Kidney (tissue), 22 donors: ENCODE measurements at places on chromosomes 13 and 19. TPM values are rescaled to one million over a fixed set of nuclear protein-coding genes. Genes with fewer than 3 reads are reported as not detected.

Gene BST2
- 89.6 TPM for total RNA-seq

DNA sequence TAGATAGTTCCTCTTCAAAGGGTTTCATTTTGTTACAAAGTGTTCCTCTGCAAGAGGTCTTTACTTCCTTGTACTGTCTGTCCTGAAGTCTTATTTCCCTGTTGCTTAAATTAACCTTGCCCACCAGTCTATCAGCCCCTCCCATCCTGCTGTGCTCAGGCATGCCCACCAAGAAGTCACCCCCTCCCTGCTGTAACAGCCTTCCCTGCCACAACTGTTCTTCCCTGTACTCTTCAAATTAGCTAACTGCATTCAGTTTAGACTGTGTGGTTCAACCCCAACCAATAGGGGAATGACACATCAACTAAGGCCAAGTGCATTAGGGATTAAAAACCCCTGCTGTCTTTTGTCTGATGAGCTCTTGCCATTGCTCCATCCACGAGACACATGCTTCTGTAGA lies 34.4 kb upstream of the ZNF562 start:
- no peaks in the 10 kb centered on the region for H3K27me3 ChIP-seq
- no peak for DNase-seq
- H3K36me3 ChIP-seq = no peaks in the 10 kb centered on the region
- H3K4me1 ChIP-seq = no peaks in the 10 kb centered on the region

DNA sequence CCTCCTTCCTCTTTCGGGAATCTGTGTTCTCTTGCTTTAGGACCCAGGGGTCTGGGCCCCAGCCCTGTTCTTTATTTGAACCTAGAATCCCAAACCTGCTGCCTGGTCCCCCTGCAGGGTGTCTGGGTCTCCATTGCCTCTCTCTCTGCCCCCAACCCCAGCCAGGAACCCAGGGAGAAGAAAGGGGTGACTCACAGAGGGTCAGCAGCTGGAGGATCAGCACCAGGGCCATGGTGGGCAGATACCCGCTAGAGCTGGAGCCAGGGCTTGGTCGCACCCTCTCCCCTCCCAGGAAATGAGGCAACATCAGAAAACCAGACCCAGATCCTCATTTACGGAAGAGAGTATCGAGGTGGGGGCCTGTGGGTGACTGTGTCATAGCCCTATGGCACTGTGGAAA lies at the start of gene OSCAR:
OSCAR (minus strand) TSS at position 243 of the 400 bp plus-strand sequence; CDS start at position 232, 11 bp downstream.
- no peak within 1 kb of the TSS for H3K4me3 ChIP-seq
- no peaks in the 10 kb centered on the region for H3K4me1 ChIP-seq
- H3K36me3 ChIP-seq = no peaks in the 10 kb centered on the region
- H3K27me3 ChIP-seq = no peaks in the 10 kb centered on the region
- no peak for DNase-seq

Gene ZNF730
- total RNA-seq = 0.60 TPM

DNA sequence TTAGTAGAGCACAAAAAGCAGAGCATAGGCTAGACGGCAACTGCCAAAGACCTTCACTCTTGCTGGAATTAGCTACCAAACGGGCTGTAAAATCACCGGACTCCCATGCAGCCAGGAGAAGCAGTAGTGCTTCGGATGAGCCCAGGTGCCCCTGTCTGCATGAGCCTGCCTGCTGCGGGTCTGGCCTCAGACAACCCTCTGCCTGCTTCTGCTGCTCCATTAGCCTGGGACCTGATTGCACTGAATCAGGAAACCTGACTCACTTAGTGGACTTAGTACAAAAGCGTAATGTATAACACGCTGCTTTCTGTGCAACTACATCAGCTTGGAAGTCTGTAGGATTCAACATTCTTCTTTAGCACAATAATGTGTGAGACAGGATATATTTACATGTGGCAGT lies 170.0 kb downstream of the LMO7 start:
- H3K4me1 ChIP-seq = no peaks in the 10 kb centered on the region
- no peaks in the 10 kb centered on the region for H3K36me3 ChIP-seq
- no peaks in the 10 kb centered on the region for H3K27me3 ChIP-seq
- no peak overlapping the region for H3K27ac ChIP-seq
- DNase-seq = no peak

GRCh38 chr13:100674572-100674871 lies at the start of gene TMTC4:
Gene TMTC4 (minus strand): TSS chr13:100674795. CDS start chr13:100670362, 4,433 bp downstream.
- H3K36me3 ChIP-seq = no peaks in the 10 kb centered on the region
- no peak for DNase-seq
- peak within 1 kb of the TSS; percentile 83 for H3K4me3 ChIP-seq
- H3K27me3 ChIP-seq = no peaks in the 10 kb centered on the region

Gene MYO1F
- total RNA-seq = 35.8 TPM

- H3K36me3 ChIP-seq = no peaks in the 10 kb centered on the region
- H3K27ac ChIP-seq = no peak overlapping the region
- H3K27me3 ChIP-seq = no peaks in the 10 kb centered on the region
Observed at GRCh38 chr13:99176309-99177276, 24.1 kb upstream of the UBAC2 start.

Gene ZNF845
- total RNA-seq = 9.2 TPM

DNA sequence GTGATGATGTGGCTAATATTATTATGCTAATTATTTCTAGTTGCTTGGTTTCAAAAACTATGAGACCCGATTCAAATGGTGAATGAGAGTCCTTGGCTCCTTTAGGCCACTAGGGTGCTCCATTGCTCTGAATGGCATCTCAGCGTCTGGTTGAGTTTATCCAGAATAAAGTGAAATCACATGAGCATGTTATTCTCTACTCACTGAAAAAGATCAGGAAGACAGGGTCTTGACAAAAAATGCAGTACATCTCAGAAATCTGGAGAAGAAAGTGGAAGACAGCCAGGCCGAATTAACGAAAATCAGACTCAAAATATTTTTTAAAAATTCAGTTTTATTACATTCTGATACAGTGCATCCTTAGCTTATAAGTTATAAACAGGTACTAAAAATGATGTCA lies 516.2 kb downstream of the MYO16 start:
- H3K4me1 ChIP-seq = no peaks in the 10 kb centered on the region
- H3K4me3 ChIP-seq = no peak overlapping the region
- no peaks in the 10 kb centered on the region for H3K36me3 ChIP-seq
- no peak overlapping the region for H3K27ac ChIP-seq

DNA sequence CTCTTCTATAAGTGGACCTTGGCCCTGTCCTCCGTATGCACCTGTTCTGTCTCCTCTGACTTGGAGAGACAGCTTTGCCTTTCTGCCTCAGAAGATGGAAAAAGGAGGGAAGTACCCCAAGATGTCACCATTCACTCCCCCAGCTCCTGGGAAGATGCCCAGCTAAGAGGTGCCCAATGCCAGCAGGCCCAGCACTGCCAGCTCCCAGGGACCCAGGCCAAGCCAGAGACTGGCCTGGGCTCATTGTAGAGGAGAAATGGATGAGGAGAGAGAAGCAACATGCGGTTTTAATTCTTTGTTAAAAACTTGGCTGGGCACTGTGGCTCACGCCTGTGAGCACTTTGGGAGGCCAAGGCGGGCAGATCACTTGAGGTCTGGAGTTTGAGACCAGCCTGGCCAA lies 111.5 kb upstream of the ZNF507 start:
- no peak for DNase-seq
- no peak overlapping the region for H3K4me3 ChIP-seq
- H3K27ac ChIP-seq = no peak overlapping the region
- H3K27me3 ChIP-seq = no peaks in the 10 kb centered on the region
- no peaks in the 10 kb centered on the region for H3K36me3 ChIP-seq

Gene DLEU7
- total RNA-seq = 0.28 TPM

GRCh38 chr13:48682436-48682835 lies 28.7 kb downstream of the CYSLTR2 start:
- H3K27me3 ChIP-seq = no peaks in the 10 kb centered on the region
- DNase-seq = no peak
- peaks cover 2% of the 10 kb centered on the region for H3K4me1 ChIP-seq

Gene LAIR1
- total RNA-seq = 41.9 TPM

- H3K4me1 ChIP-seq = no peaks in the 10 kb centered on the region
- no peak for DNase-seq
- no peaks in the 10 kb centered on the region for H3K36me3 ChIP-seq
- H3K27ac ChIP-seq = no peak overlapping the region
- H3K4me3 ChIP-seq = no peak overlapping the region
Observed at GRCh38 chr13:111850458-111850857, 216.5 kb upstream of the SOX1 start.

- peak overlapping the region; percentile 66 for H3K4me3 ChIP-seq
- peaks cover 2% of the 10 kb centered on the region for H3K36me3 ChIP-seq
- peak; percentile 85 for DNase-seq
- no peaks in the 10 kb centered on the region for H3K27me3 ChIP-seq
- H3K4me1 ChIP-seq = peaks cover 3% of the 10 kb centered on the region
Observed at GRCh38 chr19:18204394-18205199, 755 bp upstream of the RAB3A start.

- H3K4me3 ChIP-seq = no peak overlapping the region
- DNase-seq = no peak
- H3K27ac ChIP-seq = no peak overlapping the region
- no peaks in the 10 kb centered on the region for H3K36me3 ChIP-seq
Observed at GRCh38 chr19:35304036-35304435, 12.1 kb downstream of the MAG start.

- H3K27me3 ChIP-seq = no peaks in the 10 kb centered on the region
- H3K4me3 ChIP-seq = no peak overlapping the region
- DNase-seq = peak; percentile 86
Observed at GRCh38 chr19:47729468-47729798, 15.9 kb upstream of the NOP53 start.

Gene PEAK3
- total RNA-seq = 2.1 TPM

- H3K36me3 ChIP-seq = no peaks in the 10 kb centered on the region
- H3K27me3 ChIP-seq = no peaks in the 10 kb centered on the region
- no peak overlapping the region for H3K4me3 ChIP-seq
- DNase-seq = no peak
- no peak overlapping the region for H3K27ac ChIP-seq
Observed at GRCh38 chr13:50255639-50256038, 240.4 kb downstream of the KCNRG start.

DNA sequence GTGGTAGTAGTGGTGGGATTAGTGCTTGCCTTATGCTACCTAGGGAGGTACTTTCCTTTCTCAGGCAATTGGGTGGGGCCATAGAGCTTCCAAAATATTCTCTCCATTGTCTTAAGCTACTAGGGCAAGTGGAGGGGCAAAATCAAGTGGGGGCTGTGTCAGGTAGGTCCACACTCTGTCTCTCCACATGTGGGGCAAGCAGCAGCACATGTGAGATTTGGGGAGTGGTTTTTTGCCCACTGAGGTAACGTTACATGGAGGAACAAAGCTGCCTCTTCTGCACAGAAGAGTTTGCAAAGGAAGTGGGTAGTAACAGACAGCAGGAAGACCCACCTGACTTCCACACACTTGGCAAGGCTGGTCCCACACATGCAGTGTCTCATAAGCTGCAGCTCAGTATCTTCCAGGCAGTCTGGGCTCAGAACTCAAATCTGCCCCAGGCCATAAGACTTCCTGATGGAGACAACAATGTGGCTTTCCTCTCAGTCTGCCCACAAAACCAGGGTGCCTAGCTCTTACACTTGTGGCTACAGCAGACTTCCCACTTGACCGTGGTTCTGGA lies 1581.5 kb upstream of the PCDH20 start:
- H3K27me3 ChIP-seq = no peaks in the 10 kb centered on the region
- H3K27ac ChIP-seq = no peak overlapping the region
- H3K4me3 ChIP-seq = no peak overlapping the region
- H3K36me3 ChIP-seq = no peaks in the 10 kb centered on the region
- no peak for DNase-seq

Gene KIRREL2
- not detected for total RNA-seq

Gene TMPRSS9
- total RNA-seq = not detected

Gene SLC10A2
- 0.19 TPM for total RNA-seq

DNA sequence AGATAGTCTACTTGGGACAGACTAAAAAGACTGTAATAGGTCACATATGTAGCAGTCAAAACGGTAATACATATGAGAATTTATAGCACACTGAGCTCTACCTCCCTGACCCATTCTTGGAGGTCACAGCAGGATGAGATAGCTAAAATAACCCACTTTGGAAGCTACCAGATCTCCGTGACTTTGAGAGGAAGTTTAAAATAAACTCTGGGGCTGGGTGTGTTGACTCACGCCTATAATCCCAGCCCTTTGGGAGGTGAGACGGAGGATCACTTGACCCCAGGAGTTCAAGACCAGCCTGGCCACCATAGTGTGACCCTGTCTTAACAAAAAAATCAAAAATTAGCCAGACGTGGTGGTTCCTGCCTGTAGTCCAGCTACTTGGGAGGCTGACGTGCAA lies 45.3 kb downstream of the DHRS12 start:
- H3K4me1 ChIP-seq = peaks cover 3% of the 10 kb centered on the region
- H3K4me3 ChIP-seq = no peak overlapping the region
- DNase-seq = no peak
- H3K27ac ChIP-seq = no peak overlapping the region
- H3K27me3 ChIP-seq = no peaks in the 10 kb centered on the region
- no peaks in the 10 kb centered on the region for H3K36me3 ChIP-seq

- H3K27me3 ChIP-seq = no peaks in the 10 kb centered on the region
- no peak for DNase-seq
- H3K4me1 ChIP-seq = no peaks in the 10 kb centered on the region
- H3K4me3 ChIP-seq = no peak overlapping the region
- H3K36me3 ChIP-seq = no peaks in the 10 kb centered on the region
Observed at GRCh38 chr19:43681821-43682220, 11.9 kb upstream of the PLAUR start.

Gene BEST2
- not detected for total RNA-seq

GRCh38 chr13:95809429-95809828 lies 132.5 kb downstream of the DNAJC3 start:
- H3K4me1 ChIP-seq = no peaks in the 10 kb centered on the region
- H3K4me3 ChIP-seq = no peak overlapping the region
- no peaks in the 10 kb centered on the region for H3K36me3 ChIP-seq
- no peak for DNase-seq

Gene SLC6A16
- total RNA-seq = 3.7 TPM

- H3K4me1 ChIP-seq = no peaks in the 10 kb centered on the region
- no peaks in the 10 kb centered on the region for H3K27me3 ChIP-seq
- DNase-seq = no peak
- no peak overlapping the region for H3K4me3 ChIP-seq
- H3K27ac ChIP-seq = no peak overlapping the region
Observed at GRCh38 chr13:29905845-29906244, 55.4 kb upstream of the UBL3 start.

Gene S1PR2
- total RNA-seq = 6.3 TPM

- no peaks in the 10 kb centered on the region for H3K27me3 ChIP-seq
- H3K4me3 ChIP-seq = no peak overlapping the region
- H3K4me1 ChIP-seq = peaks cover 2% of the 10 kb centered on the region
- DNase-seq = no peak
- H3K27ac ChIP-seq = no peak overlapping the region
Observed at GRCh38 chr13:43036351-43037250, 13.2 kb downstream of the DNAJC15 start.

- H3K4me3 ChIP-seq = no peak overlapping the region
- H3K27me3 ChIP-seq = no peaks in the 10 kb centered on the region
- H3K4me1 ChIP-seq = no peaks in the 10 kb centered on the region
Observed at GRCh38 chr13:40798380-40798779, 9.0 kb downstream of the SLC25A15 start.

Gene NLRP5
- total RNA-seq = not detected

Gene NLRP4
- total RNA-seq = 0.06 TPM

Gene C3
- 3,831 TPM for total RNA-seq

- peaks cover 21% of the 10 kb centered on the region for H3K4me1 ChIP-seq
- no peak overlapping the region for H3K27ac ChIP-seq
- no peaks in the 10 kb centered on the region for H3K36me3 ChIP-seq
- peak; percentile 75 for DNase-seq
- H3K4me3 ChIP-seq = no peak overlapping the region
Observed at GRCh38 chr13:45847554-45848224, 3.9 kb downstream of the SIAH3 start.
